ENCODE measurements at places on chromosomes 12 and 14. TPM values are rescaled to one million over a fixed set of nuclear protein-coding genes. Genes with fewer than 3 reads are reported as not detected.

DNA sequence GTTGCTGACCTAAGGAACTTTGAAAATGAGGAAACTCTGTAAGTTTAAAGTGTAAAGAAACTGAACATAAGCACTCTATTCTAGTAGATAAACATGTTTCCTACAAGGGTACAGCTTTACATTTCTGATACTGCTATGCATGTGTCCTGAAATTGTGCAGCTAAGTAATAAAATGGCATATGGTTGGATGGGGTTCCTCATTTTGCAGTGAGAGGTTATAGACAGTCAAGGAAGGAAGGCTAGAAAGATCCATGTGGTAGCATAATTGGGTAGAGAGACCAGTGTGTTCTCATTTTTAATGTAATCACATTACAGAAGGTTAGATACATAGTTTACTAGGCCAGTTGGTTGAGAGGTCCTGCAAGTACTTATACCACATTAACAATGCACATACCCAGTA is 477.0 kb downstream of the TMEM121 start:
- no peak for DNase-seq

DNA sequence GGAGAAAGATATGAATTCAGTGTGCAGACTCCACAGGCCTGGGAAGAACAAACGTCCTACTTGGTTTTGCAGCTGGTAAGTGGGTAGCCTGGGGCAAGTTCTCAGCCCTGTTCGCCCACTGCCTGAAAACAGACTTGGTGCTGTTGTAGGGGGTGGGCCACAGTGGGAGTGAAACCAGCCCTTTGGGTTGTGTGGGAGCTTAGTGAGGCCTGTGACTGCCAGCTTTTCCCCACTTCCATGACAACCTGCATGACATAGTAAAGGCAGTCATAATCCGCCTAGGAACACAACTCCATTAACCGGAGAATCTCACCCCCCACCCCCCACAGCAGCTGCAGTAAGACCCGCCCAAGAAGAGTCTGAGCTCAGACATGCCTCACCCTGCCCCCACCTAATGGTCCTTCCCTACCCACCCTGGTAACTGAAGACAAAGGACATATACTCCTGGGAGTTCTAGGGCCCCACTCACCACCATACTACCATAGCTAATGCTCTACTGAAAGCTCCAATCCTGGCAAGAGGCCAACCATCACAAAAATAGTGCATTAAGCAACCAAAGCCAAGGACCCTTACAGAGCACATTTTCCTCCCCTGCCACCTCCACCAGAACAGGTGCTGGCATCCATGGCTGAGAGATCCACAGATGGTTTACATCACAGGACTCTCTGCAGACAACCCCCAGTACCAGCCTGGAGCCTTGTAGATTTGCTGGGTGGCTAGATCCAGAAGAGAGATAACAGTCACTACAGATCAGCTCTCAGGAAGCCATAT is 39.8 kb upstream of the LMNTD1 start:
- DNase-seq, result no peak

DNA sequence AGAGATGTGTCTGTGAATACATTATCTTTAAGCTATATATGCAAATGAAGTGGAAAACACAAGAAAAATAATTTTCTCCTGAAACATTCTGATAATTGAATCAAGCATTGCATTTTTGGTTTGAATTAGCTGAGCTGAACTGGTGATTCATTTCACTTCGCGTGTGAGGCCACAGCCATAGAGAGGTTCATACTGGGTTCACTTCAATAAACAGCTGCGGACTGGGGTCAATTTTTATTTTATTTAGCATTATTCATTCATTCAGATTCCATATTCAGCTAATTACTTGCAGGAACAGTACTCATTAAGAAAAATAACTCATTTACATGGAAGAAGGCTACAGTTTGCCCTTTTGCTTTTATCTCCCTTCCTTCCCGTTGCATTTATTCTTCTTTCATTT is 195.2 kb upstream of the LRIG3 start:
- no peak for DNase-seq

DNA sequence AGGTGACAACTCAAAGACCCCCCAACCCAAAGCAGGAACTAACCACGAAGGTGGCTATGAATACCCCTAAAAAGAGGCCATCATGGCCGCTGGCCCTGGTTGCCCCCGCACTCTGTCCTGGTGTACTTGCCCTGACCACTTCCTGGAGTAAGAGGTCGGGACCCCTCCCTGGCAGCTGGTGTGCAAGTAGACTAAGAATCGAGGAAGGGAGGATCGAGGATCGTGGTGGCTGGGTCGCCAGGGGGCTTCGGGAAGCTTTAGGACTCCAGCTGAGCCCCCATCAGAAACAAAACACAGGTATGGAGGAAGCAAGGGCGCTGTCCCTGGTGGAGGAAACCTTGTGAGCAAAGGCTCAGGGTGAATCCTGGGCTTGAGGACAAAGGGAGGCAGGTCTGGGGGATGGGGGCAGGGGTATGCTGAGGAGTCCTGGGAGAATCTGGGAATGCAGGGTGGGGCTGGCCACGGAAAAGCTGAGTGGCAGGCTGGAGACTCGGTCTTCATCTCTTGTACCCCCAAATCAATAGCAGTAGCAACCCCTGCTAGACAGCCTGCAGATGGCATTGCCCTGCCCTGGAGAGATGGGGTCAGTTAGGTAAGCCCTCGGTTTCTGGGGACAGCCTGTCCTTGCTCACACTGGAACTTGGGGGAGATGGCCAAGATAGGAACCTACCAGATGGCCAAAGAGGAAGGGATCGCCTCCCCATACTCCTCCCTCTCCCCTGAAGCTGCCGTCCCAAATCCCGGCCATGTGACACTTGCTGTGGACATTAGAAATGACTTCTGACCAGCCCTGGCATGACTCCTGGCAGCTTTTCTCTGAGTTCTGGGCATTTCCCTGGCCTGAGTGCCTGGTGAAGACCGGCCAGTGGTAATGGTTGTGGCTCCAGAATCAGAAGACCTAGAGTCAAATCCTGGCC is 45.3 kb upstream of the ESRRB start:
- no peak for DNase-seq

GRCh38 chr12:126342866-126343265 is 1277.6 kb downstream of the AACS start:
- no peak for DNase-seq

The MEG3 gene
- total RNA-seq, result not detected
